ENCODE measurements at places on chromosomes 13 and 19.

DNA sequence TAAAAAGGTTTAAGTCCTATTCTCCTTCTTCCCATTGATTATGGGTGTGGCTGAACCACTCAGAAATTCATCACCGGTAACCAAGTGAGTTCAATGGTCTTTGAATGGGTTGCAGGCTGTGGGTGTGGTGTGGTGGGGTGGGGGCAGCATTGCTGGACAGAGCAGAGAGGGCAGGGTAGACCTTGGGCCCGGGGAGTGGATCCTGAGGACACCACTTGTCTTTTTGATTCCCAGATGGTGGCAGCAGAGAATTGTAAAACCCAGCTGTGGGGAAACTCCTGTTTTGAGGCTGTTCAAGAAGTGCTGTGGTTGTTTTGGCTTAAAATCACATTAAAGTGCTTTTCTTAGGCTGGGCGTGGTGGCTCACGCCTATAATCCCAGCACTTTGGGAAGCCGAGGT is 45.8 kb upstream of the RGCC start:
- DNase-seq: peak; percentile 9

- no peak for DNase-seq
Measured at GRCh38 chr19:12596485-12596884, 14.1 kb downstream of the ZNF490 start.

- DNase-seq: no peak
Measured at GRCh38 chr19:30028118-30028991, 86.3 kb downstream of the URI1 start.

DNA sequence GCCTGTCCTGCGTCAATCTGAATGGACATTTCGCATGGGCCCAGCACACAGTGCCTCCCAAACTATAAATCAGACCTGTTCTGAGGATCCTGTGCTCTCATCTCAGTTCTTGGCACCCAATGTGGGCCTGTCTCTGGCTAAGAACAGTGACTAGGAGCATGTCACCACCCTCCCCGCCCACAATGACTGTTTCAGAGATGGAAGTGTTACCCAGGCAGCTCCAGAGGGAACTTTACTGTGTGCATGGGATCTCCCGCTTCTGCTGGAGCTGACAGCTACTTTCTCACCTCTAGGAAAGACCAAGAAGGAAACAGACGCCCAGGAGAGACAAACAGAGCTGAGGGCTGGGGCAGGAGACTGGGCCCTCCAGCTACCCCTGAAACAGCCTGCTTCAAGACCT is 45.0 kb downstream of the KCTD15 start:
- DNase-seq: no peak

DNA sequence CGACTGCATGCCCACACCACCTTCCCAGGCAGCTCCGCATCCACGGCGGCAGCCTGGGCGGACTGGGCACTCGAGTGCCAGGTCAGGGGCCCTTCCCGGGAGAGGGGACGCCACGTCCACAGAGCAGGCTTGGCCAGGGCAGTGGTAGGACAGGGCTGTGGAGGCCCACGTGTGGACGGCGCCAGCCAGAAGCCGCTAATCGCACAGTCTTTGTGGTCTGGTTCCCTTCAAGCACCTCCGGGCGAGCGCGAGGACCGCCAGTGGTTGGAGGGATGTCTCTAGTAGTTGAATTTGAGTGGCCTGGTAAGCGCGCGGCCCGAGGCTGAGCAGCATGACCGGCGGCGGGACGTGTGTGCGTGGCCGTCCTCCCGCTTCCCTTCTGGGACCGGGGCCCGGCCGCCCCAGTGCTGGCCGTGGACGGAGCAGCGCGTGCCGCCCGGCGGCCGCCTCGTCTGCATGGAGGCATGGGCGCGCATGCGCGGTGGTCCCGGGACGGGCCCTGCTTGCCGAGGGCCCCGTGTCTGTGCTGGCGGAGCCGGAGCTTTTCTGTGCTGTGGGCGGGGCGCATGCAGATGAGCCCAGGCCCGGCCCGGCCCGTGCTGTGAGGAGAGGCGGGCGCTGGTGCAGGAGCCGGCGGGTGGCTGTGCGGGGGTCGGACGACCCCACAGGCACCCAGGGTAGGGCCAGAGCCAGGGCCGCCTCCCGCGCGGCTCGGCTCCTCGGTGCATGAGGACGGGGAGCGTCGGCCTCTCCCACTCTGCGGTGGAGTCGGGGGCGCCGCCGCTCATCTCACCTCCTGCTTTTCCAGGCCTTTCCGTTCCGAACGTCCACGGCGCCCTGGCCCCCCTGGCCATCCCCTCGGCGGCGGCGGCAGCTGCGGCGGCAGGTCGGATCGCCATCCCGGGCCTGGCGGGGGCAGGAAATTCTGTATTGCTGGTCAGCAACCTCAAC is 8.6 kb downstream of the PTBP1 start:
- no peak for DNase-seq

DNA sequence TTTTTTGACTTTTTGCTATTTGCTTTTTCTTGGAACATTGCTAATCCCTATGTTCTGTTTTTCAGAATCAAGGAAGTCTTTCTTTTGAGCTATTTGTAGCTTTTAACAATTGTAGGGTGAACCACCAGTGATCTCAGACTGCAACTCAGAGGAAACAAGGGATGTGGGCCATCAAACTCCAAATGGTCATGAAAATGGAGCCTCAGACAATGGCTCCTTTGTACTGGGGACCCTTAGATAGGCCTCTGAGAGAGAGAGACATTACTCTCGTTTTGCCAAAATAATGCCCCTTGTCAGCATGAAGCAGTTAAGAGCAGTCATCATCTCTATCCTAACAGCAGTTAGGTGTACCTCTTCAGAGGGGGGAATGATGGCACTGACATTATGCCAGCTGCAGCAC is 56.4 kb upstream of the GJB6 start:
- no peak for DNase-seq

- DNase-seq: no peak
Measured at GRCh38 chr13:41835871-41836270, 125.0 kb downstream of the VWA8 start.

DNA sequence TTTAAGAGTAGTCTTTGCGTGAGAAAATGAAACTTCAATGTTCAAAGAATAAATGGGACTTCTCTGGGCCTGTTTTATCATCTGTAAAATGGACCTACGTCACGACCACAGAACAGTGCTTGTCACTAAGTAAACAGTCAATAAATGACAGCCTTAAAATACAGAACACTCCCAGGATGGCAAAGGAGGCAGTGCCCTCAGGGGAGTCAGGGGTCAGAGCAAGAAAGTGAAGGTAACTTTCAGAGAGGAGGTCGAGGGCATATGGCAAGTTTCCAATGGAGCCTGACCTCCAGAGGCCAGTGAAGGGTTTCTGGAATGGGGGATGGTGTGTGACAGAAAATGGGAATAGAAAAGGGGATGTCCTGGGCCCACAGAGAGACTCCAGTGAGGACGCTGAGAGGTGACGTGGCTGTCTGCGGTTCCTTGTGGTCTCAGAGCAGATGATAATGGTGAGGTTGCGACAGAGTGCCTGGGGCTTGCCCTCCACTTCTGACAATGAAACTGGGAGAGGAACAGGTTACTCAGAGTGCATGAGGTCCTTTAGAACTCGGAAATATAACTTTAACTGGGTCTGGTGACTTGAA is 91.8 kb downstream of the UBL3 start:
- DNase-seq: no peak

GRCh38 chr13:39892721-39893685 is 237.5 kb downstream of the COG6 start:
- DNase-seq: peak; percentile 2

- DNase-seq: no peak
Measured at GRCh38 chr13:97316390-97316789, 94.3 kb downstream of the MBNL2 start.

- no peak for DNase-seq
Measured at GRCh38 chr13:98838776-98839175, 86.3 kb upstream of the SLC15A1 start.

GRCh38 chr19:5914946-5915781 is 1.1 kb downstream of the CAPS start:
- no peak for DNase-seq

GRCh38 chr19:31717269-31717923 is 368.2 kb upstream of the TSHZ3 start:
- no peak for DNase-seq

- DNase-seq: no peak
Measured at GRCh38 chr13:110388108-110388943, 81.2 kb downstream of the COL4A2 start.

- no peak for DNase-seq
Measured at GRCh38 chr13:46556418-46556779, 3.4 kb downstream of the LRCH1 start.

DNA sequence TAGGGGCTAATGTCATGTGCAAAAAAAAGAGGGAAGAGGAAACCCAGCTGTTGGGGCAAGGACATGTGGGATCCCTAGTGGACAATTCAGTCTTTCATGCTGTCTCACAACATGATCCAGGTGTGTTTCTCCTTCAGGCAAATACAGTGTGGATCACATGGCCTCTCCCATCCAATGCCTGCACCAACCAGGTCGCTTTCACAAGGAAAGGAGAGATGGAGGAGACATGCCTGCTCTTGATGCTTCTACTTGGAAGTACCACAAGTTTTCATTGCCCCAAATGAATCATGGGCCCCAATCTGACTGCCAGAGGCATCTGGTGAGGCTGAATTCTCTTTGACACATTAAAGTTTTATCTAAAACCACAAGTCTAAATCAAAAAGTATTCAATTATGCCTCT is 82.1 kb downstream of the DLEU7 start:
- DNase-seq: no peak

DNA sequence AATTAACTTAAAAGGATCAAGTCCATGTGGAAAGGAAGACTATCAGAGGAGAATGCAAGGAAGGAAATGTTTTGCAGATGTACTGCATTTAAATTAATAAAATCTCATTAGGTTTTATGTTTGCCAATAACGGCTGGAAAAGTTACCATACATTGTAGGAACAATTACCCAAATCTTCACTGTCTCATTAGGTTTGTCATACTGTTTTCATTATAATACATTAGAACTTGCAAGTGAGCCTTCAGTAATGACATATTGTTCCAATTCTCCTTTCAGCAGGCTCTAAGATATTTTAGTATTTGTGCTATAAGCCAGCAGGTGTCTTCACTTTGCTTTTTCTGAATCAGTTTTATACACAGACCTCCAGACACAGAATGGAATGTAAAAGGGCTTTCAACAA is 661.6 kb upstream of the KLHL1 start:
- DNase-seq: no peak

GRCh38 chr19:31269425-31270127 is 79.7 kb downstream of the TSHZ3 start:
- DNase-seq: no peak

DNA sequence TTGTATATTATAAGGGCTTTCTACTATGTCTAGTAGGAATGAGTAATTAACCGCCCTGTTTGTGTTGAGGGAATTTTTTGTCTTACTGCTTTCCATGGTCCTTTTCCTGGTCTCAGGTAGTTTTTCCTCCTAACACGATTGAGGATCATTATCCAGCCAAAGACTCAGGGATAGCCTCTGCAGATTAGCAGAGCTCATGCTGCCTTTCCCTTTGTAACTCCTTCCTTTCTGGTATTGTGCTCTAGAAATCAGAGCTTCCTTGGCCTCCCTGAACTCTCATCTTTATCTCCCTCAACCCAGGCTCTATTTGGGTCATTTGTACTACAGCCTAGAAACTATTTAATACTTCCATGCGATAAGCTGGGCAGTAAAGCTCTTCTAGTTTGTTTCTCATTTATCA is 142.1 kb downstream of the PDS5B start:
- no peak for DNase-seq

DNA sequence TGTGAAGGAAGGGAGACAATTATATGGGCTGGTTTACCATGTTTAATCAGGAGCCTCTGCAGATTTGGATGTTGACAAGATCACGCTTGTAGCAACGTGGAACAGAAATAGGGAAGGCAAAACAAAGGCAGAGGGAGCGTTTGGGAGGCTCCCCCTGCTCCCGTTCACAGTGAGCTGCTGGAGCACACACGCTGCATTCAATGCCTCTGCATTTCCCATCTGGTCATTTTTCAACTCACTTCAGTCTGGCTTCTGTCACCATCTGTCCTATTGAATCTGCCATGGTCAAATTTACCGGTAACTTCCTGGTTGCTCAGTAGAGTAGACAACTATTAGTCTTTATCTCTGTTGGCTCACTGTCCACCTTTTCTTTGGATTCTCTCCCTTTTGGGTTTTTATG is 91.0 kb downstream of the NHLRC3 start:
- no peak for DNase-seq

GRCh38 chr13:69373747-69374425 is 733.7 kb upstream of the ATXN8OS start:
- DNase-seq: no peak

- no peak for DNase-seq
Measured at GRCh38 chr19:46423188-46423587, 5.5 kb downstream of the PNMA8C start.

DNA sequence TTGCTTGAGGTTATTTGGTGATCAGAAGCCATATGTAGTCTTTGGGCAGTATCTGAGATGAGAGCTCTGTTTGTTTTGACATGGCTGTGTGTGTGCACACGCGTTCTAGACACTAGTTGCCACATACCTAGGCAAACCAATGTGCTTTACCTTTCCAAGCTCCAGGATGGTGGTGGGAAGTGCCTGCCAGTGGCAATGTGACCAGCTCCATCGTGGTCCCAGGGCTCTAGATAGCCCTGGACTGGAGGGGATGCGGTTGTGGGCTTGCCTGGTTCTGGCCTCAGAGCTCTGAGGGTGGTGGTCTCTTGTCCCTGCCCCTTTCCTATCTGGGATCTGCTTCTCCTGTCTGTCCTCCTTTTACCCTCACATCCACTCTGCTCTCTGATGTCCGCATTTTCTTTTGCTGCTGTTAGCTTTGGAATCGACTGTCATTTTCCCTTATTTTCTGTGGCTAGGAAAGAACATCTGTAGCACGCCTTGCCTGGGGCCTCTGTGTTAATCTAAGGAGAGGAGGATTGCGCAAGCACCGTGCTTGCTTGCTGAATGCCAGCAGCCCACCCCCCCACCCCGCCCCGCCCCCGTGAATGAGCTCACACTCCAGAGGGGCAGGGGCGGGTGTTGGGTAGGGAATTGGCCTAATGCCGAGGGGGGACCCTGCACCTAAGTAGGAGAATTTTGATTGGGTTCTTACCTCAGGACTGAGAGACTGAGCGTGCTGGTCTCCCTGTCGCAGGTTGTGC is 89.5 kb downstream of the ARHGEF7 start:
- DNase-seq: no peak

- no peak for DNase-seq
Measured at GRCh38 chr13:108755083-108755482, 125.7 kb downstream of the MYO16 start.
